CD4-positive, CD25-positive, alpha-beta regulatory T cell (primary cell): ENCODE measurements at places on chromosomes 11 and 22.

GRCh38 chr11:65611028-65611757, 2.8 kb downstream of the MAP3K11 start:
- H3K4me1 ChIP-seq: peaks cover 41% of the 10 kb centered on the region
- no peak overlapping the region for H3K4me3 ChIP-seq
- DNase-seq: no peak
- no peaks in the 10 kb centered on the region for H3K27me3 ChIP-seq
- H3K36me3 ChIP-seq: peaks cover 21% of the 10 kb centered on the region
- peak overlapping the region; percentile 96 for H3K27ac ChIP-seq

DNA sequence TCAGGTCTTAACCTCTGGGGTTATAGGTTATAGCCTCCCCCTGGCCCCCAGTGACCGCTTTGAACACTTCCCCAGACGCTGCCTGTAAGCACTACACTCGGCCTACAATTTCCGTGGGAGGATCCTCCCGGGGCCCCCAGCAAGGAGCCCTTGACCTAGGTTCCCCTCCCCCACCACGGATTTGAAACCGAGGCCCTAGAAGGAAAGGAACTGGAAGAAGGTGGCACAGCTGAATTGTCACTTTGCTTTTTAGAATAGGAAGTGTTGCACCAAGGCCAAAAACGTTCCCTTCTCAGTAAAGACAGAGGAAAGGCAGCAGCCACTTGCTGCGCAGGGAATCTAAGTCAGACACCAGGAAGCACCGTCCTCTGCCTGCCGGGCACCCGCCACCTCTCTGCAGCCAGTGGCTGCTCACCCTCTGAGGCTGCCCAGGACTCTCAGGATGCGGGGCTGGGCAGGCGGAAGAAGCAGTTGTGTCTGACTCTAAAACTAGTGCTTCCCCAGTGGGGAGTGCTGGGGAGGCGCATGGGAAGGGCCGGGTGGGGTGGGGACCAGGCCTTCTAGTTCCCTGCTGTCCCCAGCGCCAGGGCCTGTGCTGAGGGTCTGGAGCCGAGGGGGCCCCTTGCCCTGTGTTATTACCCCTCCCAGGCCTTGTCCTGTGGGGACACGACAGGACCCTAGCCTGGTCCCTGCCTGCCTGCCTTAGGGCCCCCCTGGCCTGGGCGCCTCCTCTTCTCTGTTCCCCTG, 7.9 kb upstream of the FLRT1 start:
- no peak overlapping the region for H3K27ac ChIP-seq
- no peak overlapping the region for H3K4me3 ChIP-seq
- DNase-seq: no peak
- no peaks in the 10 kb centered on the region for H3K27me3 ChIP-seq
- no peaks in the 10 kb centered on the region for H3K36me3 ChIP-seq
- H3K4me1 ChIP-seq: peaks cover 7% of the 10 kb centered on the region

DNA sequence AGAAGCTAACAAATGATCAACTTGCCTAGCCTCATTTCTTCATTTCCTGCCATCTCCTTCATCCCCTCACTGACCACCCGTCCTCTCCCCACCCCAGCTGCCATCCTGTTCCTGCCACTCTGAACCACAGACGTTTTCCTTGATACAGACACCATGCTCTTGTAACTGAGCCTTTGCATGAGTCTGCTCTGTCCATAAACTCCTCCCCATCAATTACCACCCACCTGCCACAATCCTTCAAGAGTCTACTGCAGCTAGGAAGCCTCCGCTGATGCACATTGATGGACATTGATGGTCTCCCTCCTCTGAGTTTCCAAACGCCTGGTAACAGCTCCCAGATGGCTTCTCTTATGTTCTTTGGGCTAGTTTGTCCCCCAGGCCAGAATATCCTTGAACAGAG, 193.8 kb downstream of the DBX1 start:
- H3K27ac ChIP-seq: no peak overlapping the region
- DNase-seq: no peak
- no peaks in the 10 kb centered on the region for H3K27me3 ChIP-seq
- H3K4me1 ChIP-seq: no peaks in the 10 kb centered on the region

- no peaks in the 10 kb centered on the region for H3K27me3 ChIP-seq
- H3K4me3 ChIP-seq: no peak overlapping the region
- DNase-seq: peak; percentile 30
- no peak overlapping the region for H3K27ac ChIP-seq
- H3K4me1 ChIP-seq: peaks cover 46% of the 10 kb centered on the region
- H3K36me3 ChIP-seq: no peaks in the 10 kb centered on the region
Measured at GRCh38 chr22:25070956-25071355, 118.4 kb downstream of the KIAA1671 start.

GRCh38 chr11:15258433-15259165, 143.9 kb downstream of the INSC start:
- H3K27ac ChIP-seq: no peak overlapping the region
- H3K4me3 ChIP-seq: no peak overlapping the region
- no peaks in the 10 kb centered on the region for H3K4me1 ChIP-seq
- H3K27me3 ChIP-seq: no peaks in the 10 kb centered on the region
- no peaks in the 10 kb centered on the region for H3K36me3 ChIP-seq

GRCh38 chr22:50238755-50239154, 6.1 kb downstream of the TUBGCP6 start:
- peaks cover 26% of the 10 kb centered on the region for H3K36me3 ChIP-seq
- DNase-seq: no peak
- peaks cover 31% of the 10 kb centered on the region for H3K4me1 ChIP-seq
- no peak overlapping the region for H3K27ac ChIP-seq
- no peak overlapping the region for H3K4me3 ChIP-seq
- H3K27me3 ChIP-seq: no peaks in the 10 kb centered on the region

DNA sequence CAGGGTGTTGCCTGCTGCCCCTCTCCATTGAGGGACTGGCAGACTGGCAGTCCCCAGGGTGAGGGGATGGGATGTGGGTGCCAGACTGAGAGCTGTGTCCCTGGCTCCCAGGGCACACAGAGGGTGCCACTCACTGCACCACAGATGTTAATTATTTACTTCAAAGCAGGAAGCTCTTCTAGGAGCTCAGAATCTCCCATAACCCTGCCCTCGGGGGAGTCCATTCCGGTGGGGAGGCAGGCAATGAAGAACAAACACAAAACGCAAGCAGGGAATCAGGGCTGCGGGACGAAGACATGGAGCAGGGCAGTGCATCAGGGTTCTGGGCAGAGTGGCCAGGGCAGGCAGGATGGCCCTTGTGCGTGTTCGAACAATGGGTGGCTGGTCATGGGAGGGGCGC, 24.4 kb upstream of the FLRT1 start:
- no peaks in the 10 kb centered on the region for H3K27me3 ChIP-seq
- no peak overlapping the region for H3K4me3 ChIP-seq
- H3K36me3 ChIP-seq: no peaks in the 10 kb centered on the region

DNA sequence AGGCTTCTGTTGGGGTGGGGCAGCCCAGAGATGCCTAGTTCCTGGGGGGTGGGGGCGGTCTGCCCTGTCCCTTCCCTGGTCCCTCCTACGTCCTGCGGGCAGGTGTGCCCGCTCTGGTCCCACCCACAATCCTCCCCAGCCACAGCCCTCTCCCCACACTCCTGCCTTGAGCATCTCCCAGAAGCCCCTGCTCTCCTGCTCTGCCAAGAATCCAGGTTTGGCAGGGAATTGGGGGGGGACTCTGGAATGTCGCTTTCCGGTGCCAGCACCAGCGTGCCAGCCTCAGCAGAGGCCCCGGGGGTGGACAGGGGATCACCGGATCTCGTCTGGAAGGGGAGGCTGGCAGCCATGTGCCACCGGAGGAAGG, 11.4 kb upstream of the PDGFB start:
- peaks cover 26% of the 10 kb centered on the region for H3K4me1 ChIP-seq
- no peak overlapping the region for H3K4me3 ChIP-seq
- H3K27ac ChIP-seq: no peak overlapping the region
- H3K27me3 ChIP-seq: no peaks in the 10 kb centered on the region
- no peak for DNase-seq

GRCh38 chr22:22976033-22976922, 88.7 kb downstream of the IGLL5 start:
- H3K4me3 ChIP-seq: no peak overlapping the region
- no peaks in the 10 kb centered on the region for H3K36me3 ChIP-seq
- H3K27me3 ChIP-seq: peaks cover 7% of the 10 kb centered on the region
- DNase-seq: no peak
- no peak overlapping the region for H3K27ac ChIP-seq

- no peak overlapping the region for H3K4me3 ChIP-seq
- H3K27me3 ChIP-seq: no peaks in the 10 kb centered on the region
- H3K27ac ChIP-seq: no peak overlapping the region
- no peaks in the 10 kb centered on the region for H3K4me1 ChIP-seq
Measured at GRCh38 chr11:108803776-108804175, 138.9 kb downstream of the DDX10 start.

- H3K27me3 ChIP-seq: no peaks in the 10 kb centered on the region
- H3K4me1 ChIP-seq: no peaks in the 10 kb centered on the region
- no peak overlapping the region for H3K27ac ChIP-seq
- H3K36me3 ChIP-seq: no peaks in the 10 kb centered on the region
- DNase-seq: no peak
- H3K4me3 ChIP-seq: no peak overlapping the region
Measured at GRCh38 chr11:30422447-30423278, 99.8 kb downstream of the ARL14EP start.

GRCh38 chr11:116384876-116385275, 387.9 kb downstream of the BUD13 start:
- DNase-seq: no peak
- H3K36me3 ChIP-seq: no peaks in the 10 kb centered on the region
- no peak overlapping the region for H3K4me3 ChIP-seq
- no peaks in the 10 kb centered on the region for H3K27me3 ChIP-seq
- H3K4me1 ChIP-seq: no peaks in the 10 kb centered on the region
- no peak overlapping the region for H3K27ac ChIP-seq

- H3K27me3 ChIP-seq: no peaks in the 10 kb centered on the region
- no peak overlapping the region for H3K4me3 ChIP-seq
- H3K27ac ChIP-seq: no peak overlapping the region
- no peaks in the 10 kb centered on the region for H3K4me1 ChIP-seq
- H3K36me3 ChIP-seq: no peaks in the 10 kb centered on the region
- no peak for DNase-seq
Measured at GRCh38 chr22:48870436-48870835, 957.2 kb downstream of the BRD1 start.

GRCh38 chr22:23212061-23213021, 32.0 kb downstream of the BCR start:
- no peaks in the 10 kb centered on the region for H3K27me3 ChIP-seq
- H3K27ac ChIP-seq: no peak overlapping the region
- H3K36me3 ChIP-seq: no peaks in the 10 kb centered on the region
- DNase-seq: no peak
- H3K4me3 ChIP-seq: no peak overlapping the region
- peaks cover 22% of the 10 kb centered on the region for H3K4me1 ChIP-seq

- H3K27me3 ChIP-seq: peaks cover 6% of the 10 kb centered on the region
- no peak overlapping the region for H3K27ac ChIP-seq
- no peak overlapping the region for H3K4me3 ChIP-seq
- DNase-seq: no peak
Measured at GRCh38 chr11:74322667-74323066, 11.2 kb upstream of the P4HA3 start.

- no peaks in the 10 kb centered on the region for H3K36me3 ChIP-seq
- H3K27ac ChIP-seq: no peak overlapping the region
- no peaks in the 10 kb centered on the region for H3K4me1 ChIP-seq
- H3K27me3 ChIP-seq: no peaks in the 10 kb centered on the region
Measured at GRCh38 chr11:134987223-134987768, 575.3 kb upstream of the B3GAT1 start.

DNA sequence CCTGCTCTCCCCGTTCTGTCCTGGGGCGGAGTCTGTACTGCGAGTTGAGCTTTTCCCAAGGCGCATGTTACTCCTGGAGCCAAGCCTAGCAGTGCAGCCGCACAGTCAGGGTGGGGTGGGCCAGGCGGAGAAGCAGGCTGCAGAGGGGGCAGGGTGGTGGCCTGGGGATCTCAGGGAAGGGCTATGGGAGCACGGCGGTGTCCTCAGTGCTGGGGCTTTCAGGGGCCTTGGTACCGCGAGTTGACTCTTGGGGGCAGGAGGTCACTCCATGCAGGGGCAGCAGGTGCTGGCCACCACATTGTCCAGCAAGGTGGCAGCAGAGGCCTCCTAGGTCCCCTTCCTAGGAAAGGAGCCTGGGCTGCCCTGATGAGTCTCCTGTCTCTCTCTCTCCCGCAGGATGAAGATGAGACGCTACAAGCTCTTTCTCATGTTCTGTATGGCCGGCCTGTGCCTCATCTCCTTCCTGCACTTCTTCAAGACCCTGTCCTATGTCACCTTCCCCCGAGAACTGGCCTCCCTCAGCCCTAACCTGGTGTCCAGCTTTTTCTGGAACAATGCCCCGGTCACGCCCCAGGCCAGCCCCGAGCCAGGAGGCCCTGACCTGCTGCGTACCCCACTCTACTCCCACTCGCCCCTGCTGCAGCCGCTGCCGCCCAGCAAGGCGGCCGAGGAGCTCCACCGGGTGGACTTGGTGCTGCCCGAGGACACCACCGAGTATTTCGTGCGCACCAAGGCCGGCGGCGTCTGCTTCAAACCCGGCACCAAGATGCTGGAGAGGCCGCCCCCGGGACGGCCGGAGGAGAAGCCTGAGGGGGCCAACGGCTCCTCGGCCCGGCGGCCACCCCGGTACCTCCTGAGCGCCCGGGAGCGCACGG, 14.9 kb upstream of the MIEF1 start:
- no peaks in the 10 kb centered on the region for H3K36me3 ChIP-seq
- no peak for DNase-seq
- H3K4me3 ChIP-seq: no peak overlapping the region

DNA sequence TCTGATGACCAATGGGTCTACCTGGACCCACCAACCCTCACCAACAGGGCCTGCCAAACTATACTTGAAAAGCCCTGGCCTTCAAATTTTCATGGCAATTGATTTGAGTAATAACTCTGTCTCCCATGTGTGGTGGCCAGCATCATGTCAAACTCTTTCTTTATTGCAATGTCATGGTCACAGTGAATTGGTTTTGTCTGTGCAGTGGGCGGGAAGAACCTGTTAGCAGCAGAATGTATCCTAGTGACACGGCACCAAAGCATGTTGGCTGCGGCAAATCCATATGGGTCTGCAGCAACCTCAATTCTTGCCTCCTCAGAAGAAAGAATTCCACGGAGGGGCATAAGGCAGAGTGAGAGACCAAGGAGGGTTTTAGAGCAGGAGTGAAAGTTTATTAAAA, 19.6 kb upstream of the TMEM123 start:
- H3K4me1 ChIP-seq: peaks cover 36% of the 10 kb centered on the region
- no peak overlapping the region for H3K27ac ChIP-seq
- no peak overlapping the region for H3K4me3 ChIP-seq
- no peak for DNase-seq

DNA sequence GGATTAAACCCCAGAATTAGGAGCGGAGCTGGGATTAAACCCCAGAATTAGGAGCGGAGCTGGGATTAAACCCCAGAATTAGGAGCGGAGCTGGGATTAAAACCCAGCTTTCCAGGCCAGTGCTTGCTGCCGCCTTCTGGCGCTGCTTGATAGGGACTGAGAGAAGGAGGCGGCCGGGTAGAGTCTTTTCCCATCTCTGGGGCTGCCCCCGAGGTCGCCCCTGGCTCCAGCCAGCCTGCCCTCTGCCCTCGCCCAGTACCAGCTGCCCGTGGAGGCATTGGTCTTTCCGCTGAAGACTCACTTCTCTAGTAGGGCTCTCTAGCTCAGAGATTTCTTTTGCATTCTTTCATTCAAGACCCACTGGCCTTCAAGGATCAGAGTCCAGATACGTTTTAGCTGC, 5.2 kb downstream of the TRMU start:
- peaks cover 12% of the 10 kb centered on the region for H3K4me1 ChIP-seq
- peaks cover 75% of the 10 kb centered on the region for H3K36me3 ChIP-seq
- no peak for DNase-seq
- H3K4me3 ChIP-seq: no peak overlapping the region
- H3K27me3 ChIP-seq: no peaks in the 10 kb centered on the region
- no peak overlapping the region for H3K27ac ChIP-seq

- H3K27me3 ChIP-seq: no peaks in the 10 kb centered on the region
- no peak overlapping the region for H3K27ac ChIP-seq
- H3K4me1 ChIP-seq: no peaks in the 10 kb centered on the region
- H3K36me3 ChIP-seq: no peaks in the 10 kb centered on the region
- no peak for DNase-seq
Measured at GRCh38 chr11:127803755-127804154, 783.6 kb downstream of the ETS1 start.
